Ecto neural progenitor cell (in vitro differentiated cells): ENCODE measurements at places on chromosomes 12 and 14.

DNA sequence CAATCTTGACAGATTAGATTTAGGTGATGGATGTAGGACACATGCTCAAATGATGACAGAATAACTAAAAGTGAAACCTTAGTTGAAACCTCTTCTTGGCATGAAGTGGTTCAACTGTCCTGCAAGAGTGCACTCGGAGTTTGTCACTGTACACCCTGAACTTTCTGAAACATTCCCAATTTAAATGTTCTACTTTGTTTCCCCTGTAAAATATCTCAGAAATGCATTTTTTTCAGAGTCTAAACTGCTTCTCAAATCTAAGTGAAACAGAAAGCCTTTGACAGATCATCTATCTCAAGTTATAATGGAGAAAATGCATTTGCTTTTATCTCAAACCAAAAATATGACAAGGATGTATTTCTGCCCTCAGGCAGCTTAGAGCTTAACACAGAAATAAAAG is 66.0 kb downstream of the BHLHE41 start:
- no peak for DNase-seq

DNA sequence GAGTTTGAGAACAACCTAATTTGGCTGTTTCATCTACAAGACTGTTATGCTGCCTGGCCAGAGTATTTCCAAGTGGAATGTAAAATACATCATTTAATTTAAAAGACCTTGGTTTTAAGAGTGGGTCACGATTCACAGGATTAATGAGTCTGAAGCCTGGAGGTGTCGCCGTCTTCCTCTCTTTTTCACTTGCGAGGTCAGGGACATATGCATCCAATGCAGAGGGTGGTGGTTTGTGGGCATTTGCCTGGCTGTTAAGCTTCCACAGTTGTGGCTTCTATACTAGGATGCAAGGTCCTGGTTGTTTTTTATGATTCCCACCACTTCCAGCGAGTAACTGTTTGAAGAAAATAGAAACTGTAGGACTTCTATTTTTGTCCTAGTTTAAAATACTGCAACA is 22.8 kb upstream of the RASSF3 start:
- no peak for DNase-seq

GRCh38 chr12:80559766-80560165 is 115.7 kb downstream of the PTPRQ start:
- no peak for DNase-seq

GRCh38 chr12:89999699-90000505 is 291.3 kb upstream of the ATP2B1 start:
- DNase-seq = no peak

GRCh38 chr14:90715993-90716392 is 100.2 kb downstream of the TTC7B start:
- no peak for DNase-seq

DNA sequence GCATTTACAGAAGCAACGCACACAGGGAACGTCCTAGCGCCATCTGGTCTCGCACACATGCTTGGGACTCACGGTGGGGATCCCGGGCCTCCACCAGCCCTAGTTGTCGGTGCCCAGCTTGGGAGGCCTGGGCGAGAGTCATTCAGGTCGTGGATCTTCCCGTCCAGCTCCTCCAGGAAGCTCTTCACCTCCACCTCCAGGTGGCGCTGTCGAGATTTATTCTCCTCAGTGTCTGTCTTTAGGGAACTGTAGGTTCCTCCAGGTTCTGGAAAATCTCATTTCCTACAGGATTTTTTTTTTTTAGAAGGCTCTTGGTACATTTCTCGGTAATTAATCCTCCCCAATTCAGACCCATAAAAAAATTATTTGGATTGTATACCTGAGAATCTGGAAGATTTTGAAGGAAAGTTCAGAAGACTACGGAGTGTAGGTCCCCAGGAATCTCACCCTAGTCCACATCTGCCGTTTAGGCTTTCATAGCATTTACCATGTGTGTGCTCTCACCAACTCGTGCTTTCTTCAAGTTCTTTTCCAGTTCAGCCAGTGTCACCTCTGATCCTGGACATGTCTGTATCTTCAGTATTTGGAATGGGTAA is 910.0 kb downstream of the TMEM121 start:
- DNase-seq = no peak
